Esophagus squamous epithelium (tissue), 5 donors: ENCODE measurements at places on chromosomes 1 and 21.

- DNase-seq = no peak
These were observed 65.0 kb upstream of the PRDX6 start for GRCh38 chr1:173411835-173412742.

DNA sequence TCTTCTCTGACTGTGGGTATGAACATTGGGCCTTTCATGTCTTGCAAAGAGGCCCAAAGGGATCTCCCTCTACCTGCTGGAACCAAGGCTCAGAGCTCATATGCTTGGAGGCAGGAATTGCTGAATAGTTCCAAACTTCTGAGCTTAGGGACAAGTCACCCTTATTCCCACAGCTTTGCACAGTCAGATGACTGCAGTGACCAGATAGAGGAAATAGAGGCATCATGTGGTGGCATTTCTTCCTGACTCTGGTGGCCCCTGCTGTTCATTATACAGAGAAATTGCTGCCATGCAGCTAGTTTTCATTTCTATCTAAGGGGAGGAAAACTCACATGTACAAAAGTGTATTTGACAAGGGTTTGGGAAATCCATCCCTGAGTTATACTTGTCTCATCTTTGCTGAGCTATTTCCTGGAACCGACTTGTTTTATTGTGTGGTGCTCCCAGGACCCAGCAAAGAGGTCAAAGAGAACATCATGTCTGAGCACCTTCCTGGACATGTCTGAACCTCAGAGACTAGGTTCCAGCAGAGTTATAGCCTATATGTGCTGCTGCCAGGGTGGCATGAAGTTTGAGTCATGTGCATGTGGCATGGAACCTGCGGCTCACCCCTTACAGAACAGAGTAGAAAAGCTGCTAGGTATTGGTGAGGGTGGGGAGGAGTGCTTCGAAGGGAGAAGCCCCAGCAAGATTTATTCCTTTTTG, 131.2 kb downstream of the PIK3R3 start:
- no peak for DNase-seq

DNA sequence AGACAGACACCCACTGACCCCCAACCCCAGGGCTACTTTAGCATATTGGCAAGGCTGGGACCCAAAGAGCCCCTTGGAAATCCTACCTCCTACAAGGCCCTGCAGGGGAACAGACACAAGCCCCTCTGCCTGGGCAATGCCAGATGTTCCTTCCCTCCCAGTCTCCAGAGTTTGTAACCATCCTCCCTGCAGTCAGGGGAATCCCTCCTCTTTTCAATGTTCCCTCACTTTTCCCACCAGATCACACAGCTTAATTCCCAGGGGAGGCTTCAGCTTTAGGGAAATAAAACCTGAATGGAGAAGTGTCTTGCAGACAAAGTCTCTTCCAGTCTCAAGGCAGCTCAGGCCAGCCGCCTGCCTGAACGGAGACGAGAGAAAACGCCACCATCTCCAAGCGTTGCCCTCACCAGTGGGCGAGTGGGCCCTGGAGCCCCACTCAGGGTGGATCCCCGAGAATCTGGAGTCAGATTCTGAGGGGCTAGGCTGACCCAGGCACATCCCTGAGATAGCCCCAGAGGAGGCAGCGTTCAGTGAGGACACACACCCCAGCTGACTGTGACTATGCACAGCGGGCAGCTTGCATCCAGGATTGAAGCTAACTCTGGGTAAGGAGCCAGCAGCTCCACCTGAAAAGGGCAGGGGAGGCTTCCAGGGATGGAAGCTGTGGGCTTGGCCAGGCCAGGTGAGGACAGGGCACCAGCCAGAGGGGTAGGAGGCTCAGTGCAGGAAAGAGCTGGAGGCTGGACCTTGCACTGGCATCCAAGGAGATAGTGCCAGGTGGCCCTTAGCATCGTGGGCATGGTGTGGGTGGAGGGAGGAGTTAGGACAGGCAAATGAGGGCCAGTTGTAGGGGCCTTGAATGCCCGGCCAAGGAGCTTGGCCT, 44.0 kb upstream of the ZC3H12A start:
- no peak for DNase-seq

GRCh38 chr1:203858055-203858454, 3.3 kb upstream of the SNRPE start:
- DNase-seq = no peak

DNA sequence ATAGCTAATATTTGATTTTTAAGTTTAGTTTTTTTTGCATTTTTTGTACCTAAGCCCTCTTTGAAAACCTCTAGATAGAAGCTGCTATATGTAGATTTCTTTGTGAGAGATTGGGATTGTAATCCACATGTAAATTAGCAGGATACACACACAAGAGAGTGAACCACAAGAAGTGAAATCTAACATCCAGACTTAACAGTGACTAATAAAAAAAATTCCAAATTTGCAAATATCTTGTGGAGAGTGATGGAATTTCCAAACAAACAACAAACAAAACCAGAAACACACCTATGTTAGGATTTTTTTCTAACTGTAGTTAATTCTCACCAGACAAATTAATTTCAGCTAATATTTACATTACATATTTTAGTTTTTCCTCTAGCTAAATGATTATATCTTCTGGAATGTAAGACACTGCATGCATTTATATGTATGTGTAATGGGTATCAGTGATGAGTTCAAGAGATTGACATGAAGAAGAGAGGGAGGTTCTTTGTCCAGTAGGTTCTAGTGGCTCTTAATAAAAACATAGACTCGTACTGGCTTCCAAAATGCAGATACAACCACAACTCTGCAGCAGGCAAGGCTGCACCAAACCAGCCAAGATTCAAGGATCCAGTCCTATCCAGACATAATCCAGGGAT, 12.8 kb downstream of the CLDN17 start:
- DNase-seq = no peak

- no peak for DNase-seq
These were observed 32.0 kb downstream of the VTCN1 start for GRCh38 chr1:117178756-117179155.

GRCh38 chr1:183562701-183563100, 27.6 kb downstream of the NCF2 start:
- no peak for DNase-seq

DNA sequence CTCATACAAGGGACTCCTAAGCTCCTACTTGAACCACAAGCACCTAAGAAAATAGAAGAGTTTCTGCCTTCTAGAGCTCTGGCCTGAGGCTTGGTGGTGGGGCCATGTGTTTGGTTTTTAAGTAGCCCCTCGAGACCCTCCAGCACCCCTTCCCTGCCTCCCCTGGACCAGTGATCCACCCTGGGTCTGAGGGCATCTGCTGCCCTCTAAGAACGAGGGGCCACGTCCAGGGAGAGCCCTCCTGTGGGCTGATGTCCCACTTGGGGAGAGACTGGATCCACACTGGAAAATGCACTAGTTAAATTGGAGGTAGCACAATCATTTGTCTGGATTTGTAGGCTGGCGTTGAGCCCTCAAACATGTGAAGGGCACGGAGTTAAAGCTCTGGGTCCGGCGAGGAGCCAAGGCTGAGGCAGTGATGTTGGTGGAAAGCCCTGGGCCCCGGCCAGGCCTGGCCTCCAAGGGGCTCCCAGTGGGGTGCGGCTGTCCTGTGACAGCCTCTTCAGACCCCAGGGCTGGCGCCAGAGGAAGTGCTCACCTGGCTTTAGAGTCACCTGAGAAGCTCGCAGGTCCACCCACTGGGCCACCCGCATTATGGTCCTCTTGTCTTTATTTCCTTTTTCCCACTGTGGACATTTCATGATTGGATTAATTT, 65.2 kb downstream of the SLC37A1 start:
- DNase-seq = no peak

DNA sequence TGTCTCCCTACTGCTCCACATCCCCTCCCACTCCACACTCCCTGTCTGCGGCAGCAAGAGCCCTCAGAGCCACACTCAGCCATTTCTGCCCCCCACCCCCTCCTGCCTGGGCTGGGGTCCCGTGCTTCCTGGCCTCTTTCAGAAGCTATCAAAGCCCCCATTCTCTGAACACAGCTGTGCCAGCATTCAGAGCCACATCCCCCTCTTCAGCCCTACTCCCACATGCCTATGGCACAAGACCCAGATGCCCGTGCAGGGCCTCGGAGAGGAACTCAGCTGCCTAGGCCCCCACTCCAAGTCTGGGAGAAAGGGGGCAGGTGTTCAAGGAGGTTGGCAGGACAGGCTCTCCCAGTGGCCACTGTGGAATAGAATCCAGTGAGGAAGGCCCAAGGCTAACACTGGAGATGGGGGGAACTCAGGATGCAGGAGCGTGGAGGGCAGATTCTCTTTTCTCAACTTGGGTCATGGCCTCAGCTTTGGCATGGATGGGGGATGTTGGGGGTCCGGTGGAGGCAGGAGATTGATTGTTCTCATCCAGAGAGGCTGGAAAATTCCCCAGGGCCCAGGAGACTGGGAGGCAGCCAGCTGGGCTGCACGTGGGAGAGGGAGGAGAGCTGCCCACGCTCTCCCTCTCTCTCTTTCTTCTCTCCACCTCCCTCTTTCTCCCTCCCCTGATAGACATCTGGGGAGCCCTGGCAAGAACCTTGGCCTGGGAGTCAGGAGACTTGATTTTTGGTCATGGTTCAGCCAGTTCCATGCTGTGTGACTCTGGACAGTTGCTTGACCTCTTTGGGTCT, 3.5 kb upstream of the BCAN start:
- no peak for DNase-seq

GRCh38 chr1:185735701-185736064, 1.5 kb downstream of the HMCN1 start:
- DNase-seq = no peak

DNA sequence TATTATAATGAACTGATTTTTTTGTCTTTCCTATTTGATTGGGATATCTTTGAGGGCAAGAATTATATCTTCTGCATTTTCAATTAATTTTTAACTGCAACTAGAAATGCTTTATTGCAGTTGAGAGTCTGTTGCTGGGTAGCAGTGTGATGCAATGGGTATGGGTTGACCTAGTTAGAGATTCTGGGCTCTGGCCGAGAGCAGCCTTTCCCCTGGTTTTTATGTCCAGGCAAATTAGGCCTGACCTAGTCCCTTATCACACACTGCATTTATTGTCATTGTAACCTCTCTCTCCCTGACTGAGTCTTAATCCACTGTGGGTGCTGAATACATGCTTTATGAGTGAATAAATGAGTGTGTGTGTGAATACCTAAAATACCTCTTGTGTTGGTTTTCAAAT, 206.4 kb upstream of the PTGFR start:
- DNase-seq = no peak

GRCh38 chr1:14238472-14239307, 359.8 kb upstream of the KAZN start:
- no peak for DNase-seq

DNA sequence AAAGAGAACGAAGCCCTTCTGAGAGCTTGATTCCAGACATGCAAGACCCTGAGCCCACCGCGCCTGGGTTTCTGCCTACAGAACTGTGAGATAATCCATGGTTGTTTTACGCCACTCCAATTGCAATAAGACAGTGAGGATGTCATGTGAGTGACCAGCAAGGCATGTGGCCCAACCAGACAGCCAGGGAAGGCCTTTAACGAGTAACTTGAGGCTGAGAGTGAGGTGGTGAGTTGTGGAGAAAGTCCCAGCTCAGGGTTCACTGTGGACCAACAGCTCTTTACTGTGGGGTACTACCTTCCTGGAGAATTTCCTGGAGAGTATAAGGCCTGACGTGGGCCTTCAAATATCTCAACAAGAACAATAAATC, 153.9 kb downstream of the ETS2 start:
- DNase-seq = no peak

- no peak for DNase-seq
These were observed 23.4 kb downstream of the KRTAP19-8 start for GRCh38 chr21:31014891-31015290.

- no peak for DNase-seq
These were observed 15.7 kb downstream of the COL6A2 start for GRCh38 chr21:46113497-46114176.

DNA sequence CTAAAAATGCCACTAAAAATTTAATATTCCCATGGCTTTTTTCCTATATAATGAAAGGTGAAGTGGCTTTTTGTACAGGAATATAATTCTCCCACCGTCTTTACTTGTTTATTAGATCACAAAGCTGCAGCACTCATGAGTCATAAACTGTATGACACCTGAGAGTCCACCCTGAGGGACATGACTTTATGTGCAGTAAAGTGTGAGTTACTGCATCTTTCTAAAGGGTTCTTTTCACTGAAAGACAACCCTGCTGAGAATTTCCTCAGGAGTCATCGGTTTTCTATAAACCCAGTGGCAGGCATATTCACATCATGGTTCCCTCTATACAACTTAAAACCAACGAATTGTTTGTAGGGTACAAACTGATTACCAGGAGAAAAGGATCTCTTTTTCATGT, 77.4 kb downstream of the APP start:
- no peak for DNase-seq

DNA sequence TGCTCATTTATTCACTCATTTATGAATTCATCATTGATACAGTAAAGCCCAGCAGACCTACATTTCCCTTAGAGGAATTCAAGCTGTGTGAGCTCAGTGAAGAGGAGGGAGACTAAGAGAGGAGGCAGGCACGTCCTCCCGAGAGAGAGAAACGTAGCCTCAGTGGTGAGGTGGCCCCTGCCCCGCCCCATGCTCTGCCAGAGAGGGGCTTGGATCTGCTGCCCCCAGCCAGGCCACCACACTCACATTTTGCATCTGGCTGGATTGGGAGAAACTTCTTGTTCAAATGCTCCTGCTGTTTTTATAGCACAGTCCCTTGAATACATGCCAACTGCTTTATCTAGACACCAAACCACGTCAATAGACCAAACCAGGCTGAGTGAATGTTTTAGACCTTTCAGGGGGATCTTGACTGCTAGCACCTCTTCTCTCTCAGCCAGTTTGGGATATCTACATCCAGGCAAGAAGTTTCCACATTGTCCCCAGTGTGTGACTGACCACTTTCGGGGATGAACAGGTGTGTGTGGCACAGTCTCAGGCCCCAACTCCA, 67.7 kb upstream of the AJAP1 start:
- no peak for DNase-seq

GRCh38 chr21:35476621-35477395, 427.7 kb upstream of the RUNX1 start:
- no peak for DNase-seq

GRCh38 chr1:94247138-94248094, 10.0 kb upstream of the ARHGAP29 start:
- no peak for DNase-seq

DNA sequence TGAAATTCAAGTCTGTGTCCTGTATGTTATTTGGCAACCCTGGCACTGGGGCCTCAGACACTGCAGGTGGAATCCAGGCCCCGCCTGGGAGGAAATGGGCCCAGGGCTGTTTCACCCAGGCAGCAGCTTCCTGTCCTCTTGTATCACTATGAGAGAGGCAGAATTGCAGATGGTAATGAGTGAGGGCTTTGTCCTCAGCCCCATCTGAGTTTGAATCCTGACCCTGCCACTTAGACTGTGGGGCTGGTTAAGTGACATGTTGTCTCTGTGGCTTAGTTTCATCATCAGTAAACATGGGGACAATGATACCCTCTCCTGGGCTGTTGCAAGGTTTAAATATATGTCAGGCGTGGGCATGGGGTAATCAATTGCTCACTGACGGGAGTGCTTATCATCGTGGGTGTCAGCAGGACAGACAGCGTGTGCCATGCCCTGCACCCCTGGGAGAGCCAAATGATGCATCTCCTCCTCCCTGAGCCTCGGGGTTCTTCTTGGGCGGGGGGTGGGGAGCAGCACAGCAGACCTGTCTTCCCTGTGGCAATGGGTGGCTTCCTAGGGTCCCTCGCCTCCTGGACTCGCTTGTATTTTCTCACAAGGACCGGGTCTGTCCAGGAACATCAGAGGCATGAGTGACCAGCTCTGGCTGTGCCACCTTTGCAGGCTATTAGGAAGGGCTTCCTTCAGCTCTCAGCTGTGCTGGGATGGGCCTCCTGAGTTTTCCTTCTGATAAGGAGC, 42.1 kb downstream of the ARHGEF10L start:
- DNase-seq = no peak
